ENCODE measurements at places on chromosomes 1 and 21. TPM values are rescaled to one million over a fixed set of nuclear protein-coding genes. Genes with fewer than 3 reads are reported as not detected.

DNA sequence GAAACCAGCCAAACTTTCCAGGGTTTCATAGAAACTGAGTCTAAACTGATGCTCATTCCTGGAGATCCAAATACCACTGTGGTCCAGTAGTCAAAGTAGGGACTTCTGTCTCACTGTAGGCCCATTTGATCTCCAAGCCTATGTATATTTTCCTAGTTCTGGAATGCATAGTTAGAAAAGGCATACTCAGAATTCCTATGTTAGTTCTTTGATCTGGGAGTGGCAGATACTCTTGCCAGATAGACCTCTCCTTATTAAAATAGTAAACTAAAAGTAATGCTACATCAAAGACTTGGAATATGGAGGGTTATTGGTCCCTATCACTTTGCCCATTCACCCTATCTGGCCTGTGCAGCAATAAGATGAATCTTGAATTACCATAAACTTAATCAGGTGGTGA lies 10.4 kb upstream of the SGIP1 start:
- no peak for DNase-seq

DNA sequence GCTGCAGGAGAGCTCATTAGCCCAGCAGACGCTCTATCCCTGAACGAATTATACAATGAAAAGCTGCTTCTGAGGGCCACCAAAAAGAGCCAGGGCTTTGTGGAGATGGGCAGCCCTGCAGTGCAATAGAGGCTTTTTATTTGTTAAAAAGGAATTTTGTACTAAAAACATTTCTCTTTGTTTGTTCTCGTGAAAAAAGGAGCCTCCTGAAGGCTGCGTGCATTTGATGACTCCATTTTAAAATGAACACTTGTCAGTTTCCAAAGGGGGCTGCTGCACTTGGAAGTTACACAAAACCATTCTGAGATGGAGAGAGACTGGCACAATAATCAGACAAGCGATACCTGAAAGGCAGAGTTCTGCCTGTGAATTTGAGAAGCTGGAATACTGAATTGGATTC lies 202.8 kb downstream of the NTNG1 start:
- no peak for DNase-seq

DNA sequence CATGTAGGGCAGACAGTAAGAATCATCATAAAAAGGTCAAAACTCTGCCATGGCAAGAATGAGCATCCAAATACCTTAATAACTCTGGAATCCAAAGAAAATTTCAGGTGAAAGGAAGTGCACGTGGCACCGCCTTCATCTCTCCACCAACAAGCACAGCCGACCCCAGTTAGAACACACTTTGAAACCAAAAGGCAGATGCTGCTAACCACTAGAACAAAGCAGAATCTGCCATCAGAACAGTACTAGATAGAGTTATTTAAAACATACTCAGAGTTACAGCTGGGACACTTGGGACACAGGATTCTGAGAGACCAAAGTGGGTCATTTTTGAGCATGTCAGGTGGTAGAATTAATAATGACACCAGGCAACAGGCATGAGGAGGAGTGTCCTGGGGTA lies 106.7 kb upstream of the SOD1 start:
- peak; percentile 17 for DNase-seq

Gene PADI4
- total RNA-seq = 2.1 TPM

DNA sequence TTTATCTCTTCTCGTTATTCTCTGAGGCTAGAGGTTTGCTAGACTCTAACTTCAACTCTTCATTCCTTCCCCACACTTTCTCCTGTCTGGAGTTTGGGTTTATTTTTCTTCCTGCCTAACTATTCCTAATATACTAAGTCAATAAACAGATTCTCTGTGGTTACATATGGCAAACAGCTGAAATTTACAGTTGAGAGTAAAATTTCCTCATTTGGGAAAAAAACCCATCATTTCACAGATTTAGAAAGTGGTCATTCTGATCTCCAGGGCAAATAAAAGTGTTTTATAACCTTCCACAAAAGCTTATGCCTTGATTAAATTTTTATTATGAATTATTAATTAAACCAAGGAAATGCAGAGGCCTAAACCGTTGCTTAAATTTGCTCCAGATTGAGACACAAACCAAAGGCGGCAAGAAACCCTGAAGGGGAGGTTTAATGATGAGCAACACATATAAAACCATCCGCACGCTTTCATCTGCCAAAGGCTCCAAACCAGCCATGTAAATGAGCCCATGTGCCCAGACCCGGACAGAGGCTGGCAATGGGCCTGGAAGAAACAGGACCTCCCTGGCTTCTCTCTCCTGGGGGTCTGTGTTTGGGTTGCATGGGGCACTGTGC lies 201.7 kb upstream of the LMO4 start:
- DNase-seq = no peak

Gene GPR25
- not detected for total RNA-seq

GRCh38 chr1:234900595-234900994 lies 228.0 kb downstream of the TOMM20 start:
- DNase-seq = no peak

Gene WDR64
- not detected for total RNA-seq

DNA sequence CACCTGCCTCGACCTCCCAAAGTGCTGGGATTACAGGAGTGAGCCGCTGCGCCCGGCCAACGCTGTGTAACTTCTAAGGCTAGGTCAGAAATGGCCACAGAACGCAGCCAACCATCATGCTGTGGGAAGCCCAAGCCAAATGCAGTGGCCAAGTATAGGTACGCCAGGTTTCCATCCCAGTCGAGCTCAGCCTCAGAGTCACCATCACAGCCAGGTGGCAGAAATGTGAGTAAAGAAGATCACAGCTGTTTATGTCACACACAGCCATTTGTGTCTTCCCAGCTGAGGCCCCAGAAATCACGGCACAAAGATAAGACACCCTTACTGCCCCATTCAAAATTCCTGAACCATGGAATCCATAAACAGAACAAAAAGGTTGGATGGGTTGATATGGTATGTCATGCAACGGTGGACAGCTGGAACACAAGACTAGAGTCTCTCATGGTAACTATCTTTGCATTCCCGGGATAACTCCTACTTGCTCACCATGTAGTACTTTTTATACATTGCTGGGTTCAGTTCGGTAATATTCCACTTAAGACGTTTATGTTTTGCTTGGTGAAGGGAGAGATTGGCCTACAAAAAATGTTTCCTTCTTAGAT lies 84.3 kb downstream of the SLC45A1 start:
- no peak for DNase-seq

GRCh38 chr1:156153362-156153761 lies at the start of gene SEMA4A:
Gene SEMA4A (plus strand): TSS chr1:156153585. CDS start chr1:156154579, 994 bp downstream.
- no peak for DNase-seq

Gene MMP23B
- total RNA-seq = 74.5 TPM

DNA sequence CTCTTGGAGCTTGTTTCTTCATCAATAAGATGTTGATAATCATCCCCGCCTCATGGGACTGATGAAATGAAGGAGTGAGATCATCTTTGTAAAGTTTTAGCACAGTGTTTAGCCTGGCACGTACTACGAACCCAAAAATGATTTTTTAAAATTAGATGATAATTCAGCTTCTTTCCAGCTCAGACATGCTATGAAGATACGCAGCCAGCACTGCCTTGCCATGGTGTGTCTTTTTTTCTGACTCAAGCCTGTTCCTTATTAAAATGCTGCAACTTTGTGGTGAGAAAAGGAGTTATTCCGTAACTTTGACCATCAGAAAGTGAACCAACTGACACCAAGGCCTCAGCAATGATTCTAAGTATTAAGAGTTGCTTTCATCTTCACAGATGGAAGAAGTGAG lies 269.0 kb downstream of the LTN1 start:
- DNase-seq = no peak

Gene TGFB2
- total RNA-seq = 15.5 TPM

Gene SLAMF1
- total RNA-seq = 2.4 TPM

Gene IL12RB2
- 5.3 TPM for total RNA-seq

DNA sequence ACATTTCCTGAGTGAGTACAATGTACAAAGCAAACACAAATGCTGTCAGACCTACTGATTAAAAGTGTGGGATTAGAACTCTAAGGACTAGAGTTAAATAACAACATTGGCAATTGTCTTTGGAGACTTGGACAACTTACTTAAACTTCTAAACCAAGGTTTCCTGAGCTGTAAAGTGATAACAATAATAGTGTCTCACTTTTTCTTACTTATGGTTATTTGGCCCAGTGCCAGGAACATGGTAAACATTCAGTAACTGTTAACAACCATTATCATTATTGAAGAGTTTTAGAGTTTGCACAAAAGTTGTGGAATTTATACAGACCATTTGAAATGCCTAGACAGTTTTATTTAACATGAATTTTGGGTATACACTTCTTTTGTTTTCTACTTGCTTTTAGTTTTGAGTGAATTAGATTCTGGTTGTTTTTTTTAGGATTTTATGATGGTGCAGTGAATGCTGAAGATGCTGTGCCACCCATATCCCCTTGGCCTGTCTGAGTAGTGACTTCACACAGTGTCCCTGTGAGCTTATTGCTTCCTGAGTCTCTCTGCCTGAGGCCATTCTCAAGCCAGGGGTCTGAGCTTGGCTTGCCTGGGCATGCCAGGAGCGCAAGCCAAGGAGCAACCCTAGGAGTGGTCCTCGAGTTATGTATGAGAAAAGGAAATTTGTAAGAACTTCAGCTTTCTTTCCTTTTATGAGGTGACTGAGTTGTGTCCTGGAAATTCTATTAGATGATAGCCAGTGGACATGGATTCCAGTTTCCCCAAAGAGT lies 932.8 kb downstream of the TTLL7 start:
- DNase-seq = no peak

Gene CTTNBP2NL
- total RNA-seq = 59.2 TPM

GRCh38 chr1:200893411-200893901 lies 1.2 kb upstream of the INAVA start:
- no peak for DNase-seq

DNA sequence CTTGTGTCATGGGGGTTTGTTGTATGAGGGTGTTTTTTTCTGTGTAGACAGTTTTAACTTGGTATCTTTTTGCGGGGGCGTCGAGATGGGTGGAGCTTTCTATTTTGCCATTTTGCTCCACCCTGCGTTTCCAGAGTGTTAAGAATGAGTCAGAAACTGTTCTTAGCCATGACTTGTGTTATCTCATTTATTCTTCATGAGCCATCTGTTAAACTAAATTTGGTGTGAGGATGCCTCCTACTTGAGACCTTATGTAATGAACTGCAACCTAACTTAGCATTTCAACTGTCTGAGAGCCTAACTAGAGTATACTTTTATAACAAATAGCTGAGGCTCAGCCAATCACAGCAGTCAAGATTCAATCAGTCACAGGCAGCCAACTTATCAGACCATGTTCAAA lies 1873.5 kb downstream of the NCAM2 start:
- no peak for DNase-seq

DNA sequence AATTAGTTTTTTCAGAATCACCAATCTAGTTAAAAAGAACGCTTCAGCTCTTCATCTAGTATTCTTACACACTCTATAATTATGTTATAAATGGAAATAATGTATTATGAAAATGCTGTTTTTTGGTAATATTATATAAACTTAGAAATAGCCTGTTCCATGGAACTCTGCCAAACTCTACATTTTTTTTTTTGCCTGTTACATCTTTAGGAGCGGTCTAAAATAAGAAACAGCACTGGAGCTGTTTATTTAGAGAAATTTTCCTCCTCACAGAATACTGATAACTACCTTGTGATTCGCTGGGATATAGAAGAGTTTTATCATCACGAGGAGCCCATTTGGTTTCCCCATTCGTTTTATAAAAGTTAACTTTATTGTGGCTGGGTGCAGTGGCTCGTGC lies 58.5 kb downstream of the PKN2 start:
- DNase-seq = no peak

DNA sequence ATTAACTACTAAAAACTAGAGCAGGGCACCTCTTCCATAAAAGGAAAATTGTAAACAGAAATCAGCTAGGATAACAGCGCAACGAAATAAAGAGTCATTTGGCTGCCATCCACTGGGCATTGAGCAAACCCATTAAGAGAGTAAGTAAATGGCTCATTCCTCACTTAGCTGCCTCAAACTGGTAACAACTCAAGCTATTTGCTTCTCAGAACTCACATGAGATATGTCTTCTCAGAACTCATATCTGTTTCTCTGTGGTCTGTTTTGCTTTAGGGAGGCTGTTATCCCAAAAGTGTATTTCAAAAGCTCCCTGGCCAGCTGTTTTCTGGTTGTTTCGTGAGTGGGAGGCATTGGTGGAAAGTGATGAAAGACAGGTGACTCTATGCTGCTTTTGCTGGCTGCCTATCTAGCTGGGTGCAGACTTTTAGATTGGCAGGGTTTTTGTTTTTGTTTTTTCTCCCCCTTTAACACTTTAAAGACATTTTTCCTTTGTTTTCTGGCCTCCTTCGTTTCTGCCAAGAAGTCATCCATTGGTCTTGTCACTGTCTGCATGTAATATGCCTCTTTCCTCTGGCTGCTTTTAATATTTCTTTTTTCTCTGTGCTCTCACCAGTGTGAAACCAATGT lies 269.2 kb upstream of the RGS18 start:
- DNase-seq = no peak

Gene PLK3
- 84.3 TPM for total RNA-seq

Gene CA14
- not detected for total RNA-seq

Gene FCN3
- 2.7 TPM for total RNA-seq

GRCh38 chr1:216064643-216065042 lies 358.6 kb downstream of the USH2A start:
- no peak for DNase-seq

Gene TLR5
- total RNA-seq = 20.9 TPM

- peak; percentile 76 for DNase-seq
Measured at GRCh38 chr1:228978484-228979324, 243.4 kb downstream of the RHOU start.

Gene C1orf226
- 4.4 TPM for total RNA-seq

- DNase-seq = no peak
Measured at GRCh38 chr1:154352245-154352580, 26.9 kb downstream of the ATP8B2 start.

Gene MYOG
- not detected for total RNA-seq

DNA sequence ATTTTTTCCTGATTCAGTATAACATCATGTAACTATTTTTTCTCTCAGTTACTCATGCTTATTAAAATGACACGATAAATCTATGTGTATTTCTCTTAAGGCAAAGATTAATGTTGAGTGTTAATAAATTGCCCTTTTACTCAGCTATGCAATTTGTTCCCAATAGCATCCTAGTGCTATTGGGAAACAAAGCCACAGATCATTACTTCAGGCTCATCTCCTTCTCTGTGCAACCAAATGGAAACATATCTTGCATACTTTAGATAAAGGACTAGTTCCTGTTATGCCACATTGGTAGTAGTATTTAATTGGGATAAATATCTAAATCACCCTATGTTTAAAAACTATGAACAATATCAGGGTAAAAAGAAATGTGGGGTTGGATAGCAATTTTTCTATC lies 106.2 kb downstream of the PLPPR4 start:
- DNase-seq = no peak

- no peak for DNase-seq
Measured at GRCh38 chr1:160101717-160102522, 3.5 kb upstream of the IGSF8 start.

All from aorta (tissue), 5 donors.